Suppressor macrophage (primary cell): ENCODE measurements at places on chromosomes 7 and 10.

DNA sequence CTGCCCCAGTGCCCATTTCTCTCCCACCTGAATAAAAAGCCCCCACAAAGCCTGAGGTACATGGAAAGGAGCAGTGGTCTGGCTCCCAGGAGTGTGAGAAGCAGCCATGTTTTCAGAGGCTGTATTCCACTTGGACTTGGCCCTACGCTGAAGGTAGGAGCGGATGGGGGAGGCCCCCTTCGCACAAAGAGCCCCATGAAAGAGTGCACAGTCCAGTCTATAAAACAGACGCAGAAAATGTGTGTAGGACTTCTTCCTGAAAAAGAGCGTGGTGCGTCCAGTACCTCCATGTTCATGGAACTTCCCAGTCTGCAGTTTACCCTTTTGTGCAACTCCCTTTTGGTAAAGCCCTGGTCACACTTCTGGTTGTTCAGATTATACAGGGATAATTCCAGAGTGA is 69.3 kb downstream of the EGFR start:
- DNase-seq, result no peak

DNA sequence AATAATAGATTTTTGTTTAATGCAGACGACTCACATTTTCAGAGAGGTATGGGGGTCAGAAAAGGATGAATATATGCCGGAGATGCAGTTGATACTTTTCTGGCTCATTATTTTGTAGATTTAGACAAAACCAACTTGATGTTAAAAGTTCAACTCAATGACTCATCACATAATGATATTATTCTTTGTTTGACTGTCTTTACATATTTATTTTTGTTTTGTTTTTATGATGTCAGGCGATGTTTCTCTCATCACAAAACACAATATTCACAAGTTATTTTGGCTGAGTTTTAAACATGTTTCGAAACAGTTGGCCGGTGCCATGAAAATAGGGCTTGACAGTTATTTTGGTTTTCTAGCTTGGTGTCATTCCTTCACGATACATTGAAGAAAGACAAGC is 1.3 kb downstream of the GJD4 start:
- DNase-seq, result no peak

DNA sequence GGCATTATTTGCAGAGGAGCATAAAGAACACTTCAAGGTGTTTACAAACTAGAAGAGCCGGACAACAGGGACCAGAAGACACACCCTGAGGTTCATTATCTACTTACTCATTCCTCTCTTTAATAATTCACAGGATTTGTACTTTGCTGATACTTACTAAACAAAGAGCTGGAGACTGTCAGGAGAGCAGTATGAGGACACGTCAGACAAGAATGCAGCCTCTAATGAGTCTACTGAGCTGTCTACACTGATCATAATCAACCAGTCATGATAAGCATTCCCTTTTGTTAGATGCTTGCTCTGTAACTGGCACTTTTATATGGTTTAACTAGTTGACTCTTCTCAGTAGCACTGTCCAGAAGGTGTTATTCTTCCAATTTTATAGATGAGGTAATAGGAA is 243.3 kb upstream of the CDC14C start:
- no peak for DNase-seq

DNA sequence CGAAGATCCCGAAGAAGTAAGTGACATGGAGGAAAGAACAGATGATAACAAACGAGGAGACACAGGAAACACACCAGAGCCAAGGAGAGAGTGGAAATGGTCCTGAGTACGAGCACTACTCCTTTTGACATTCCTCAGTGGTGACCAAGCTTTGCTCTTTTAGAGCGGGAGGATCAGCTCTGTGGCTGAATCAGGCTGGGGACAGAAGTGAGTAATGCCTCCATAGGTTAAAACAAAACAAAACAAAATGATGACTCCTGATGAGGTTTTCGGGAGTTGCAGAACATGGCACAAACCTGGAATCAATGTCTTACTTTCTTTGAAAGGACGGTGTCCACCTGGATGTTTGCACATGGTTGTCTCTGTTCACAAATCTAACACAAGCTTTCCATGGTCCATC is 30.3 kb upstream of the TCF7L2 start:
- DNase-seq, result no peak

GRCh38 chr7:98396768-98397167 is 4.1 kb downstream of the BAIAP2L1 start:
- no peak for DNase-seq

DNA sequence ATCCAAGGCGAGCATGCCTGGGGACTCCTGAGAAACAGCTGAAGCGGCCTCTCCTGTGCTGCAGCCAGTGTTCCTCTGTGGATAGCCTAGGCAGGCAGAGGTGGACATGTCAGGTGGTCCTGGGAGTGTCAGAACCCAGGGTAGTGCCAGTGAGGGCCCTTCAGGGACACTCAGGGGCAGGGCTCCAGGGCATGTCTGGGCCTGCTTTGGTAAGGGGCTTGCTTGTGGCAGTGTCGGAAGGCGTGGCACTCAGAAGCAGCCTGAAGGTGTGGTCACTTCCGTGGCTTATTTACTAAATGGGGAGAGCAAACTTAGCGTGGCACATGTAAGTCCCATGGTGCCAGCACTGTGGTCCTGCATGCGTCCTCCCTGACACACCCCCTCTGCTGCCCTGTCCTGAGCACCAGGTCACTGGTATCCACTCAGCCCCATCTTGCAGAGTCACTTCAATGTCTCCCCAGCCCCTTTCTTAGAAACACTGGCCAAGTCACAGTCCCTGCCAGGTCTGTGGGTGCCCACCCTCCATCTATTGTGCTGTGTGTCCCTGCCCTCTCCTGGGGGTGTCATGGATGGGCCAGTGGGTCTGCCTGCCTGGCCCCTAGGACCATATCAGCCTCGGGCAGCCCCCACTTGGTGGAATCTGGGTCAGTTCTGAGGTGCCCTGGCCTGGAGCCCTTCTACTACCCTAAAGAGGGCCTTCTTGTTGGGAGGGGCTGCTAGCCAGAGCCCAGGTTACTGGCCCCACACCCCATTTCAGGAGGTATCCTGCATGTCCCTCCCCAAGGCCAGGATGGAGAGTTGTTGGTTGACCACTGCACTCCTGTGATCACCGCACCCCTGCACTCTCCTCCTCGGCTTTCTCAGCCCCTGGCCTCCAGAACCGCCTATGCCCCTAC is 6.4 kb downstream of the ZMIZ2 start:
- DNase-seq, result no peak

GRCh38 chr7:13293264-13294002 is 606.0 kb downstream of the ARL4A start:
- no peak for DNase-seq

DNA sequence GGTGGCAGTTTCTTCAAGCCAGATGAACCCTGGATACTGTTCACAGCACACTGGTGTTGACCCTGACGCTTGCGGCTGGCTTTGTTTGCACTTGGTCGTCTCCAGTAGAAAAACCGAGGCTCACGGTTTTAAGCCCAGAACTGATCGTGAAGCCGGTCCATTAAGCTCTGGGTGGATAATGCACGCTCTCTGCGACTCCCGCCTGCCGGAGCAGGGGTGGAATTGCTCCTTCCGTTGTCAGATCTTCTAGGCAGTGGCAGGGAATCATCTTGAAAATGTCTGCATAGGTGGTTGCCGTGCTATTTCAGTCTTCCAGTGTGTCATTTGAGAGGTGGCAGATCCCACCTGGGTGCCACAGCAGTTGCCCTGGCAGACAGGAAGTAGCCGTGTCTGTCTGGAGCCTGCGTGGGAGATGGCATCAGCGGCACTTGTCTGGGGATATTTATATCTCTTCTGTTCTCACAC is 35.9 kb upstream of the AP5Z1 start:
- peak; percentile 20 for DNase-seq

DNA sequence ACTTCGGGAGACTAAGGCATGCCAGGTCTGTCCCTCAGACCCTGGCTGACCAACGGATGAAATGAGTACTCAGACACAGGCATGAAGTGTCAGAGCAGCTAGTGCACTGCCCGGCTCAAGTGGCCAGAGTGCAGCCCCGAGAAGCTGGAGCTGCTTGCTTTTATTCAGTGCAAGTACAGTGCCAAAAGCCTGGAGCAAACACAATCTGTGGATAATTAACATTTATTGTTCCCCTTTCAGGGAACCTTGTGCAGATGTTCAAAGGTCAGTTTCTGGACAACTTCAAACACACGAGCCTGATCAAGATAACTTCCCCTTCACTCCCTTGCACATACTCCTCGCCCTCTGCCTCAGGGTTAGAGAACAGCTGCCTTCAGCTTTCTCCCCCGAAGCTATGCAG is 7.9 kb upstream of the ATE1 start:
- peak; percentile 54 for DNase-seq

GRCh38 chr7:5231116-5231515 is 41.1 kb downstream of the WIPI2 start:
- no peak for DNase-seq

DNA sequence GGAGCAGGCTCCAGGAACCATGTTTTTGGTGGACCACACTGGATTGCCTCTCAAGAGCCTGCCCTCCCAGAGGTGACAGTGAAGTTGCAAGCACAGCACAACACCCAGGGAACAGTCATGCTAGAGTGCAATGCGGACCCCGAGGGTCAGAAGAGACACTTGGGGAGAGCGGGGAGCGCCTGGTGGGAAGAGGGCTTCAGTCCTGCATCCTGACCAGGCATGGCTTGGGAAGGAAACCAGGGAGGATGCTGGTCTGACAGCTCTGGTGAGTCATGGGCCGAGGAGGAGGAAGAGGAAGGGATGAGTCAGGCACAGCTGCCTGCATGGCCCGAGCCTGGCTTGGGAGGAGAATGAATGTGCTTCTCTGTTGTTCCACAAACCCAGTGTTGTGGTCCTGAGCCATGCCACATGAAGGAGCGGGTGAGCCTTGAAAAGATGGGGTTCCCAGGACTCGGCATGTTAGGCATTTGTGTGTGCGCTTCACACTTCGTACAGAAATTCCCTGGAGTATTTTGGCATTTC is 29.5 kb upstream of the ANKRD2 start:
- peak; percentile 94 for DNase-seq

DNA sequence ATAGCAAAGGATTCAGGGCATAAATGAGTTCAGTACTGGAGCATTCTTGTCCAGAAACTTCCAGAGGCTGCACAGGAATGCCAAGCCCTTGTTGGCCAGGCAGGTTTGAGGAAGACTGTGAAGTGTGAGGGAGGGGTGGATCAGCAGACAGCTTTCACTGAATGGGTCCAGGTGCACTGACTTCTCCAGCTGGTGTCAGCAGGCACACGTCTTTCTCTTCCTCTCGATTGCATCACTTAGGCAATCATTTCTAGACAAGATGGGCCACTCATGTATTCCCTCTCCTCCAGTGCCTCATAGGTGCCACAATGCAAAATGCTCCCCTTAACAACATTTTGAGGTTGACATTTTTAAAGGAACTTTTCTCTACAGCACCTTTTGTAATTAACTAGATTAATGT is 15.6 kb upstream of the PLEKHS1 start:
- no peak for DNase-seq

GRCh38 chr10:72087392-72087968 is 871 bp downstream of the SPOCK2 start:
- DNase-seq, result no peak

- no peak for DNase-seq
Observed at GRCh38 chr7:151131592-151132293, 35.8 kb downstream of the GBX1 start.

GRCh38 chr10:45575966-45576597 is 96.5 kb downstream of the ZFAND4 start:
- DNase-seq, result no peak

DNA sequence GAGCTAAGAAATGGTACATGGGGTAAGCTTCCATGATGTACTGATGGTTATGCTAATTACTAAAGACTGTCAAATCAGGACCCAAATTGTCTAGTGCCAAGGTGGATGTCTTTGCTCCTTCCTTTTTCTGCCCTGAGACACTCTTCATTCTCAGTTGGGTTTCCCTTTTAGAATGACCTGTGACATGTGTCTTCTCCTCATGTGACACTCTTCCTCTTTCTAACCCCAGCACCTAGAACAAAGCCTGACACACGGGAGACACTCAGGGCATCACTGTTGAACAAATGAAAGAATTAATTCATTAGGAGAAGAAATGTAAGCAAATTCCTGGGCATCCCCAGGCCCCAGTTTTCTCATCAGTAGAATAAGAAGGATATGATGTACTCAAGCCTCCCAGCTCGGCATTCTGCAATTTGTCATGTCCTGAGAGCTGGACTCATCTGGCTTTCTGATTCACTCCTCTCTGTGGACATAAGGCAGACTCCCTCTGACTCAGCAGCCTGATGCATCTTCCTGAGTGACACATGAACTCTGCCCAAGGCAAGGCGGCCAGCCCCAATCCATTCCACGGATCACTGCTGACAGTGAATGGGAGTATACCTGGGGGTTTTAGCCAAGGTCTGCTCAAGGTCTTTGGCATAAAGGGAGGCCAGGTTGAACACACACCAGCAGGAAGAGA is 473.8 kb downstream of the KCNMA1 start:
- DNase-seq, result peak; percentile 71

- DNase-seq, result no peak
Observed at GRCh38 chr7:3000566-3000965, 43.1 kb downstream of the CARD11 start.

- no peak for DNase-seq
Observed at GRCh38 chr7:159033956-159034355, 110.7 kb downstream of the VIPR2 start.

- no peak for DNase-seq
Observed at GRCh38 chr7:137523171-137523570, 179.6 kb upstream of the PTN start.

GRCh38 chr7:113652501-113652900 is 266.3 kb downstream of the PPP1R3A start:
- no peak for DNase-seq

- DNase-seq, result no peak
Observed at GRCh38 chr7:48173313-48173712, 2.1 kb downstream of the ABCA13 start.
